ENCODE measurements at places on chromosomes 1 and 21.

GRCh38 chr1:21220815-21221214 lies 44.1 kb upstream of the EIF4G3 start:
- DNase-seq: peak; percentile 38

DNA sequence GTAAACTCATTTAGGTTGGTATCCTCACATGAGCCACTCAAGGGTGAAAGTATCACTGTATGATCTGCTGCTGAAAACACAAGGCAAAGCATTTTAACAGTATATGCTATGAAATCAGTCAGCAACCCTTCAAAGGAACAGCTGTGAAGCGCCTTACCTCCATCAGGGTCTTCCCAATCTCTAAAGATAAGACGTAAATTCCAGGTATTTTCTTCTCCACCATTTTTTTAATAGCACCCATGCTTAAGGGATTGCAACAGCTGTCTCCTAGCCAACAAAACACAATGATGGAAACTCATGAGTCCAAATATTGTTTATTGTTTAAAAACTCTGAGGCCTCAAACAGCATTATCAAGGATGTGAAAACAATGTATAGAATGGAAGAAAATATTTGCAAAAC lies 4.8 kb downstream of the PPT1 start:
- no peak for DNase-seq

DNA sequence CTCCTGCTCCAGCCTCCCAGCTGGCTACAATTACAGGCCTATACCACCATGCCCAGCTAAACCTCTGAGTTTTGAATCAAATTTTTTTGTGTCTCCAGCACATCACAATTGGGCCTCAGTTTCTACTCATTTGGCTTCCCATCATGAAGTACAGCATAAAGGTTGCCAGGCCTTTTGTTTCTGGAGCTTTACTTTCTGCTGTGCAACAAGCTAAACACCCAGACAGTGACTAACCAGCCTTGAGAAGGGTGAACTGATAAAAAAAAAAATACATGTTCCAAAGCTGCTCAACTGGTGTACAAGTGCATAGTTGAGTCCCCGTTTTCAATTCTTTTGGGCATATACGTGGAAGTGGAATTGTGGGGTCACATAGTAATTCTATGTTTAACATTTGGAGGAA lies 25.1 kb downstream of the TIAM1 start:
- no peak for DNase-seq

DNA sequence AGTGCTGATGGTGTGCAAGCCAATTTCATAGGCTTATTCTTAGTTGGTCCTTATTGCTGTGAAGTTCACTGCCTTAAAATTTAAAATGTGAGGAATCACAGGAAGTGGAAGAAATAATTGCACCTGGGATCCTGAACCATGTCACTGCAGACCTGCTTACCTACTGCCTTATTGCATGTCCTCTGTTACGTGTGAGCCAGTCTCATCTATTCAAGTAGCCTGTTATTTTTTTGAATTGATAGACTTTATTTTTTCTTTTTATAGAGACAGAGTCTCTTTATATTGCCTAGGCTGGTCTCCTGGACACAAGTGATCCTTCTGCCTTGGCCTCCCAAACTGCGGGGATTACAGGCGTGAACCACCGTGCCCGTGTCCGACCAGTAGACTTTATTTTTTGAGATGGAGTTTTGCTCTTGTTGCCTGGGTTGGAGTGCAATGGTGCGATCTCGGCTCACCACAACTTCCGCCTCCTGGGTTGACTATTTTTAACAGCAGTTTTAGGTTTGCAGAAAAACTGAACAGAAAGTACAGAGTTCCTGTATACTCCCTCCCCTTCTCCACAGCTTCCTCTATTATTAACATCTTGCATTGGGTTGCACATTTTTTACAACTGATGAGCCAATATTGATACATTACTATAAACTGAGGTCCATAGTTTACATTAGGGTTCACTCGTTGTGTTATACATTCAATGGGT lies 14.0 kb upstream of the DISC1 start:
- no peak for DNase-seq

DNA sequence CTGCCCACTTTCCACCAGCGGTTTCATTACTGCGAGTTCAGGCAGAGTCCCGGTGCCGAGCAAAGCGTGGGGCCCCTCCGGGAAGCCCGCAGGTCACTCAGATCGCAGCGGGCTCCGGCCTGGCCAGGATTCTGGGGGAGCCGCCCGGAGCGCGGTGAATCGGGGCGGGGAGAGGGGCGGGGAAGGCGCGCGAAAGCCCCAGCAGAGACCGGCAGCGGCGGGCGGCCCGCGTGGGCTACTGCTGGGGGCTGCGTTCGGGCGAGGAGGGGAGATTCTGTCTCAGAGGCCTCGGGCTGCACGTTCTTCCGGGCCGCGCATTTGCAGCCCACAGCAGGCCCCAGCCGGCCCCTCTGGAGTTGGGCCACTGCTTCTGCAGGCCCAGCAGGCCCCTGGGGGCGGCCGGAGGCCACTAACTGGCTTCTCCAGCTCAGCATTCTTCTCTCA lies 64.7 kb downstream of the SCCPDH start:
- no peak for DNase-seq

DNA sequence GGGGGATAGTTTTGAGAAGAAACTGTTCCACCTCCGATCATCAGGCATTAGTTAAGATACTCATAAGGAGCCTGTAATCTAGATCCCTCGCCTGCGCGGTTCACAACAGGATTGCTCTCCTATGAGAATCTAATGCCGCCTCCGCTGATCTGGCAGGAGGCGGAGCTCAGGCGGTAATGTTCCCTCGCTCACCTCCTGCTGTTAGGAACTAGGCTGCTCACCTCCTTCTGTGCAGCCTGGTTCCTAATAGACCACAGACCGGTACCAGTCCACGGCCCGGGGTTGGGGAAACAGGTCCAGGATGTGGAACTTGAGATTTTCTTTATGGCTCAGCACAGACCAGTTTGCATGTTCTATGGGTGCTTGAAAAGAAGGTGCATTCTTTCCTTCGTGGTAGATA lies 27.2 kb upstream of the FAM3B start:
- DNase-seq: no peak

Measured in hippocampal formation (tissue), 2 donors.